NCI-H1105 (cell line): ENCODE measurements at places on chromosomes 13 and 19.

DNA sequence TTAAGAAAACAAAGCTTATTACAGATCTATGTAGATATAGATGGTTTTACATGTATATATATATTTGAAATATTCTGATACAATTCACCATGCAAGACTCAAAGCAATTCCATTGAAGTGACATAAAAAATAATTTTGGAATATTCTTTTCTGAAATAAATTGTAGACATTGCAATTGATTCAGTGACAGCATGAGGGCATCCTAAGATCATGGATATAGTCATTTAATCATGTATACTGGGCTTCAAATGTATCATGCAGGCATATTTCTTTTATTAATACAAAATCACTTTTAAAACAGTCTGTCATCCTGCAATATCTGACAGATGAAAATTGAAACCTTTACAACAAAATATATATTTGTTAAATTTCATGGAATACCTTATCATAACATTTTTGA, 286.7 kb upstream of the SLITRK6 start:
- no peak for DNase-seq

DNA sequence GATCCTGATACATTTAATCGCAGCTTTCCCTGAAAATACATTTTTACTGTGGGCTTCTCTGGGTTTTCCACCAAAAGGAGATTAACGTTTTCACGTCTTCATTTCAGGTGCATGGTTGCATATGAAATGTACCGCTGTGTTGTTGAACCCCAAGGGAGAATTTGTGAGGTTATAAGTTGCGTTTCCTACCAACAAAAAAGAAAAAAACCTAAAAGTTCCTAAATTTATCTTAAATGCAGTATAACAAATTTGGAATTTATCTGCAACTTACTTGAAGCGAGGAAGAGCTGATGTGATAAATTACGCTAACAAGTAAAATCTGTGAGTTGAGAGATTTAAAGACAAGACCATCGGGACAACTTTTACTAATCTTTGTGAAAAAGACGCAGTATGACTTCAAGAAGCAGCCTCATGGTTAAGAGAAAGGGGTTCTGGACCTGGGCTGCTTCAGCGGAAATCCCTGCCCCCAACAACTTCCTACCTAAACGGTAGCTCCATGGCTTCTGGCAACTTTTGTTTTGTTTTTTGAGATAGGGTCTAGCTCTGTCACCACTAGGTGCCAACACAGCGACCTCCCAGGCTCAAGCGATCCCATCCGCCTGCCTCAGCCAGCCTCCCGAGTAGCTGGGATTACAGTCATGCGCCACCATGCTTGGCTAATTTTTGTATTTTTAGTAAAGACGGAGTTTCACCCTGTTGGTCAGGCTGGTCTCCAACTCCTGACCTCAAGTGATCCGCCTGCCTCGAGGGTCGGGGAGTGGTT, 958 bp upstream of the OBI1 start:
- DNase-seq = no peak

DNA sequence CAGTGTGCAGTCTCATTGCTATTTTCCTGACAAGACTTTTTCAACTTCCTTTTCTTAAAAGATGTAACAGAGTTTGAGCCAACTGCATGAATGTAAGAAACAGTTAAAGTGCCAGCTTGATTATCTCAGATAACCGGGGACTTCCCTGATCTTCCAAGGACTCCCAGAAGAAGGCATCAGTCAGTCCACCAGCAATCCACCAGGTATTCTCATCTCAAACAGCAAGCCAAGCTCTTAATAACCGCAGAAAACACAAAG, 350.1 kb downstream of the LIG4 start:
- DNase-seq = no peak

- DNase-seq = no peak
Observed at GRCh38 chr19:53985863-53986262, 5.6 kb upstream of the CACNG6 start.

DNA sequence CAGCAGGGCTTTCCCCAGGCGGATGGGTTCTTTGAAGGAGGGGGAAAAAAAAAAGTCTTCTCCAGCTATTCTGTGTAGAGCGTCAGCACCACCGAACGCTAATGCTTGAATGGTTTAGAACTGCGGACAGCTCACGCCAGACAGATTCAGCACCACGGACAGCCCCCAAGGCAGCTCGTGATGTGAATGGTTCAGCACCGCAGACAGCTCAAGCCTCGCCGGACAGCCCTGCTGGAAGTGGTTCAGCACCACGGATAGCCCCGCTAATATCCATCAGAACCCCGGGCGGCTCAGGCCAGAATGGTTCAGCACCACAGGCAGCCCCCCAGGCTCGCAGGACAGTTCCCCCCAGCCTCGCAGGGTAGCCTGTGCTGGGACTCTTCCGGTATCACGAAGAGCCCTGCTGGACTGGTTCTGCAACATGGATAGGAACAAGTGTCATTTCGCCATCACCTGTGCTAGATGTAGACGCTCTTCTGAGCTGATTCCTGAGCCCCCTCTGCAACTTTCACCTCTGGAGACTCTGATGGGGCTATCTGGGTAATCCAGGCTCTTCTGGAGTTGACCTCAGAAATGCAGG, 4.9 kb upstream of the SMIM17 start:
- DNase-seq = no peak

GRCh38 chr19:55406091-55406825, 1.3 kb downstream of the UBE2S start:
- no peak for DNase-seq

DNA sequence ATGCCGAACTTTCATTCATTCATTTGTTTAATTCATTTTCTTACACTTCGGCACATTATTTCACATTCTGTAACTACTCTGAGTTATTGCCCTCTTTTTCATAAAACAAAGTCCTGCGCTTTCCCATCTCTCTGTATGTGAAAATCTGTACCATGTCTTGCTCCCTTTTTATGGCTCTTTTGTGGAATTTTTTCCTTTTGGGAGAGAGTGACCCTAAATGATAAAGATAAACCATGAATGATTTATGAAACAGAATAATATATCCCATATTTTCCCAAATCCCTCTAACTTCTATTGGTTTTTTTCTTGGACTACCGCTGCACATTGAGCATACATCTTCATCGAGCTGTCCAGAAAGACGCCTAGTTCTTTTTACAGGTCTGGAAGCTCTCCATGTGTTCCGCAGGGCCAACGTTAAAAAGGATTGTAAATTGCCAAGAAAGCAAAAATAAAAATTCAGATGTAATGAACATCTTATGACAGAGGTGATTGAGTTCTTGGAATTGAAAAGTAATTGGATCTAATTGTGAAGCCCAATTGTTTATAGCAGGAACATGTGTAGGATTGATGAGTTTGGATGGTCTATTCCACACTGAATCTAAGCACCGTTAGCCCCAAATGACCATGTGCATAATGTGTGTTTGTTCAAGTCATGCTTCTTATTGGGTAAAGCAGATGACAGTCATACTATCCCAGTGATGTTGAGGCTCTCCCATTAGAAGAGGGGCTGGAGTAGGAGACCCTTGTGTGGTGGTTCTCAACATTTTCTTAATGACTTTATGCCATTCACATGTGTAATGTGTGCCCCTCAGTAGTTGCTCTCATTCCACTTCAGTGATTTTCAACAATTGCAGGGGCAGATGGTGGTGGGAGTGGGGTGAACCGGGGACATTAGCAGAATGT, 378.9 kb downstream of the DLEU7 start:
- no peak for DNase-seq

- no peak for DNase-seq
Observed at GRCh38 chr13:91539286-91540157, 141.1 kb downstream of the GPC5 start.

GRCh38 chr13:110319397-110319773, 12.3 kb downstream of the COL4A2 start:
- DNase-seq = no peak

DNA sequence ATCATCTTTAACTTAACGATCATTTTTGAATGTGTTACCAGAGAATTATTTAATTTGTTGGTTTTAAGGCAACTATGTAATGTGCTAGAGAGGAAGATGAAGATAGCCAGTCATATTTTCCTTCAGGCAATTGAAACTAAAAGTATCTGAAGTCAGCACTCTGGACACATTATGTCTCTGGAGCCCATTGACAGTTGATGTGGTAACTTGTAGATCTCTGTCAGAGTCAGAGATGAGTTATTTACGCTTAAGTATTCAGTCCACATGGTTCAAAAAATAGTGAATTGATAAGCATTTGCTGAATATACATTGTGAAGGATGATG, 2.1 kb downstream of the ZMYM2 start:
- DNase-seq = no peak

- DNase-seq = no peak
Observed at GRCh38 chr19:8453616-8454015, 8.8 kb downstream of the HNRNPM start.

DNA sequence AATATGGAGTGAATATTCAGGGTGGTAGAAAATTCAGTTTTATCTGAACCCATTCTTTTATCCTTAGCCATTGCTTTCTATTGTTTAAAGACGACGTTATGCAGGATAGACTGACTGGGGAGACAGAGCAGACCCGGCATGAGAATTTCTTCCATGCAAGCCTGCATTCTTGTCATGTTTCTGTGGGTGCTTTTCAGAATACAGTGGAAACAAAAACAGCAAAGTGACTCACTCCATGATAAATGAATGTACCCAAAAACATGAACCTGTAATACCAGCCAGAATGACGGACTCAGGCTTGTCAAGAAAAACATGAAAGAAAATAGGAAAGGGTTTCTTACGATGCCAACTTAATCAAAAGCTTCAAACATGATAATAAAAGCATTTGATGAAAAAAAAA, 924.0 kb downstream of the EFNB2 start:
- no peak for DNase-seq

DNA sequence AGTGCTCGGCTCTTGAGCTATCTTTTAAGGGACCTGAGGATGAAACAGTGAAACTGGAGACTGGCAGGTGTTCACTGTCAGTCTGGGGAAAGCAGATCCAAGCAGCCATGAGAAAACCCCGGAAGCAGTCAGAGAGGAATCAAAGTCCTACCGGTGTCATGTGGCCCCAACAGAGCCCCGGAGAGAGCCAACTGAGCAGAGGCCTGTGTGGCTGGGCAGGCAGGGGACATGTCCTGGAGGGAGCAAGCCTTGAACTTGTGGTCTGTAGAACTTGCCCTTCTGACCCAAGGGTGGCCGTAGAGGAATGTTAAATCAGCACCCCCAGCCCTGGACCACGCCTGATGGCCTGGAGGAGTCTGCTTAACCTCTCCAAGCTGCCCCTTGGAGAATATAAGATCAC, 113.7 kb upstream of the ZNF507 start:
- no peak for DNase-seq

DNA sequence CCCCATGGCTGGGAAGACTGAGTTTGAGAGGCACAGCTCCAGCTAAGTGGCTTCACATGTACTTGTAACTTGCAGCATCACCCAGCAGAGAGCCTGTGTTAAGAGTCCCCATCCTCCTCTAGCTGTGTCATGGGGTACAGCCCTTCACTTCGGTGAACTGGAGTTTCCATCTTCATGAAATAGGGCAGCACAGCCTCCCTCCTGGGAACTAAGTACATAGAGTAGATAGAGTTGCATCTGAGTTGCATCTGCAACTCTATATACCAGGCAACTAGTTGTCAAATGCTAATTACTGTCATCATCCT, 1.2 kb downstream of the PRDX2 start:
- no peak for DNase-seq

DNA sequence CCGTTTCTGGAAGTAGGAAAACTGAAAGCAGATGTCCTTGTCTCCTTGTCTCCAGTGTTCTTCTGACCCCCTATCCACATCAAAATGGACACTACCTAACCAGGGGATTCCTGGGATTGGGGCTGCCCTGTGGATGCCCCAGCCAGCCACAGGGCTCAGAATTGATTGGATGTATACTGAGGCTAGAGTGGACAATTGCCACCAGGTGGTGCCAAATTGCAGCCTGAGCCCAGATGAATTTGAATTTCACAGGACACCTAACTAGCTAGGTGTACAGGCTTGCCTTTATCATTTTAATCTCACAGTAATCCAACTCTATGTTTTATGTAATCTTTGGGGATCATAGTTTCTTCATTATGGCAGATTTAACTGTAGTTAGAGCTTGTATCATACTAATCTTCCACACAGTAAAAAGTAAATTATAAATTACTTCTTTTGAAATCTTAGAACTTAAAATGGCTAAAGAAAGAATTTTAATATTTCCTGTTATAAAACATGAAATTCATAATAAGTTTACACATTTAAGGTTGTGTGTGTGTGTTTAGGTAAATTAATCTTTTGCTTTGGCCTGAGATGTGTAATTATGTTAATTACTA, 58.0 kb downstream of the PIBF1 start:
- DNase-seq = no peak

DNA sequence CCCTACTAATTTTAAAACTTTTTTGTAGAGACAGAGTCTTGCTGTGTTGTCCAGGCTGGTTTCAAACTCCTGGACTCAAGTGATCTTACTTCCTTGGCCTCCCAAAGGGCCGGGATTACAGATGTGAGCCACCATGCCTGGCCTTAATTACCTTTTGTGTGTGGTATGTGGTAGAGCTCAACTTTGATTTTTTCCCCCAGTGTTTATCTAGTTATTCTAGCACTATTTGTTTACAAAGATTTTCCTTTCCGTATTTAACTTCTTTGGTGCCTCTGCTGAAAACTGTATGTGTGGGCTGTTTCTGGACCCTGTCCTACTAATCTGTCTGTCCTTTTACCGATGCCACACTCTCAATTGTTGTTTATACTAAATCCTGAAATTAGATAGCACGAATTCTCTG, 9.4 kb upstream of the ERCC5 start:
- DNase-seq = no peak

DNA sequence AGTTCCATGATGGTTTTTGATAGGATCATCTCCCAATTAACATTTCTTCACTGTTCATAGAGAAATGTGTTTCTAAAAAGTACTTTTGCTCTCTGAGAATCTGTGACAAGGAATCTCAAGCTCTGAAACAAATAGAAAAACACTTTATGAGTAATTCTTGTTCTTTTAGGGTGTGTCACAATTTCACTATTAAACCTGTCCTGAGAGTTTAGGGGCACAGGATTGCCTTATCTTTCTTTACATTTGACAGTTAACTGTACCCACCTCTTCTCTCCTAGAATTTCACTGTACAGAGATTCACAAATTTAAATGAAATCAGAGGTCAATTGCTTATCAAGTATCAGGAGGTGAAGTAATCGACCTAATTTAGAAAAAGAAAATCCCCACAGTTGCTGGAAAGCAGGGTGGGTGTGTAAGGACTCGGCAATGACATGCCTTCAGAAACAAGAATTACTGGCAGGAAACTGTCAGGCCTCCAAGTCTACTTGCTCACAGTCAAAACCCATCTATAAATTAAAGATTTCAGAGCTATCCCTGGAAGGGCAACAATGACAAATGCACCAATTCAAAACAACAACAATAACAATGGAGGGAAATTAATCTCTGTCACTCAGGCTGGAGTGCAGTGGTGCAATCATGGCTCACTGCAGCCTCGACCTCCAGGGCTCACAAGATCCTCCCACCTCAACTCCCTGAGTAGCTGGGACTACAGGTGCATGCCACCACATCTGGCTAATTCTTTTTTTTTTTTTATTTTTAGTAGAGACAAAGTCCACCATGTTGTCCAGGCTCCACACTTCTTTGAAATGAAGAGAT, 250.2 kb downstream of the ABCC4 start:
- no peak for DNase-seq

GRCh38 chr19:38727306-38727867, 16.9 kb downstream of the CAPN12 start:
- DNase-seq = no peak
